Heart left ventricle (tissue), 16 donors: ENCODE measurements at places on chromosomes 11 and 22. TPM values are rescaled to one million over a fixed set of nuclear protein-coding genes. Genes with fewer than 3 reads are reported as not detected.
A peak's percentile ranks its signal among the peaks of the same experiment; 100 is the strongest.

DNA sequence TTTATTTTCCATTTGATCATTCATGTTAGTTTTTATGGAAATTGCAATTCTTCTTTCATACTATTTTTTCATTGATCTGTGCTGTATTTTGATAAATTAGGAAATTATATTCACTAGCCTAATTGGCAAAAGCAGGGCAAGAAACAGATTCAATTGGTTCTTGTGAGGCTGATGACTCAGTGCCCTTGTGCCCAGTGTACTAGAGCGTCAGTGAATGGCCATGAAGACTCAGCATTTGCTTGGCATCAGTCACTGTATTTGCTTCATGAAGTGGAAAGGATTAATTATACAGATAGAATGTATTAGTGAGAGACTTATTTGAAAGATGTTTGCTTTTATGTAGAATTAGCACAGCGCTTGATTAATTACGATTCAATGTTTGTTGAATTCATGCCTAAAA, 31.8 kb downstream of the MRGPRX1 start:
- no peaks in the 10 kb centered on the region for H3K27me3 ChIP-seq
- no peak overlapping the region for H3K27ac ChIP-seq

- DNase-seq: no peak
- no peaks in the 10 kb centered on the region for H3K4me1 ChIP-seq
- no peak overlapping the region for H3K4me3 ChIP-seq
- no peaks in the 10 kb centered on the region for H3K36me3 ChIP-seq
- no peaks in the 10 kb centered on the region for H3K27me3 ChIP-seq
Observed at GRCh38 chr22:24686280-24686679, 83.3 kb downstream of the GGT1 start.

DNA sequence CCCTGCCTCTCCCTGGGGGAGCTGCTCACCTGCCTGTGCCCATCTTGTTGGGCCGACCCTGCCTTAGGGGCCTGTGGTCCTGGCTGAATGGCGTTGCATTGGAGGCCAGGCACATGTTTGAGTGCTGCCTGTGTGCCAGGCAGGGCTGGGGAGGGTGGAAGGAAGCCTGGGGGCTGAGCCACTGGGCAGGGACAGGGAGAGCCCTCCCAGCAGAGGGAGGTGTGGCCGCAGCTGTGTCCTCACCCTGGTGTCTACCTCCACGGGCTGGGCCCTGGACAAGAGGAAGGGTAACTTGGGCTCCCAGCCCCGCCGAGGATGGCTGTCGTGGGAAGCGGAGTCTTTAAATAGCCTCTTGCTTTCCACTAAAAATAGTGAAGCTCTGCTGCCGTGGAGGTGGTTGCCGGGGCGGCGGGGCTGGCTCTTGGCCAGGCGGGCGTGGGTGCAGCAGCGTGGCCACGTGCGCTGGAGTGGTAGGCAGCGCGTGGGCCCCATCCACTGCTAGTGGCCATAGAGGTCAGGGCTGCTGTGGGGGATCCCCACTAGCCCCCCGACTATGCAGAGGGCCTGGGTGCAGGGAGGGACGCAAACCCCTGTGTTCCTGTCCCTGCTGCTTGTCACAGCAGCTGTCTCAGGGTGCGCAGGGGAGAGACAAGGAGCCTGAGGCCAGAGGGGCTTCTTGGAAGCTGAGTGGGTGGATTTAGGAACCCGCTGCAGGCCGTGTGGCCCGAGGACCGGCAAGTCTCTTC, 6.2 kb downstream of the ZDHHC8 start:
- H3K27me3 ChIP-seq: no peaks in the 10 kb centered on the region
- DNase-seq: peak; percentile 52
- H3K4me3 ChIP-seq: no peak overlapping the region
- H3K27ac ChIP-seq: peak overlapping the region; percentile 77

- H3K27me3 ChIP-seq: no peaks in the 10 kb centered on the region
- H3K4me3 ChIP-seq: no peak overlapping the region
- no peak for DNase-seq
- no peaks in the 10 kb centered on the region for H3K4me1 ChIP-seq
Observed at GRCh38 chr11:8368194-8368593, 104.5 kb upstream of the LMO1 start.

- H3K4me3 ChIP-seq: no peak overlapping the region
- no peaks in the 10 kb centered on the region for H3K36me3 ChIP-seq
- H3K27me3 ChIP-seq: no peaks in the 10 kb centered on the region
- no peaks in the 10 kb centered on the region for H3K4me1 ChIP-seq
- no peak overlapping the region for H3K27ac ChIP-seq
Observed at GRCh38 chr11:93840180-93840579, 10.2 kb downstream of the VSTM5 start.

The BLID gene
- total RNA-seq: not detected
